ENCODE measurements at places on chromosomes 5 and 9.

DNA sequence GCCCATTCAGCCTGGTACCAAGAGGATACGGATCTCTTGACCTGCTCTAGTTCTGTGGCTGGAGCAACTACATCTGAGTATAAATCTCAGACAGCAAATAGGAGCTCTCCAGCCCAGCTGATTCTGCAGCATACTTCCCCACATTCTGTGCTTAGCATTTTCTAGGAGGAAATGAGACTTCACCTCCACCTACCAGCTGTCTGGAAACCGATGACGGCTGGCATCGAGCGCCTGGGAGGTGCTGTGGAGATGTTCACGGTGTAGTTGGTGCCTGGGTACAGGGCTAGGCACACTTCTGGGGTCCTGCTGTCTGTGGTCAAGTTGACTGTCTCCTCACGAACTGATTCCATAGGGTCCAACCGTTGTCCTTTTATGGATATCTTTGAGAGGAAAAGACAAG is 63.6 kb downstream of the SUSD1 start:
- DNase-seq, result no peak

DNA sequence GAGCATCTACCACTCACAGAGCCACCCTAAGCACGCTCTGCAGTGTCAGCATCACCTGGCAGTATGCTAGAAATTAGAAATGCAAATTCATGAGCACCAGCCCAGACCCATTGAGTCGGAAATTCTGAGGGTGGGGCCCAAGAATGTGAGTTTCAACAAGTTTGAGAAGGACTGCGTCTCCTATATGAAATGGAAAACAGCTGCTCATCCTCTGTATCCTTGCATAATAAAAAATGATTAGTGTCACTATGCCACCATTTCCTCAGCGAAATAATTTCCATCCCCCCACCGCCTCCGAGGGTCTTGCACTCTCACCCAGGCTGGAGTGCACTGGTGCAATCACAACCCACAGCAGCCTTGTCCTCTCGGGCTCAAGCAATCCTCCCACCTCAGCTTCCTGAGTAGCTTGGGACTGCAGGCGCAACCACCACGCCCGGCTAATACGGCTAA is 1.3 kb upstream of the IQGAP2 start:
- no peak for DNase-seq

GRCh38 chr5:123709422-123709821 is 197.4 kb downstream of the CSNK1G3 start:
- DNase-seq, result no peak

- DNase-seq, result peak; percentile 74
Measured at GRCh38 chr5:168219515-168220410, 71.7 kb upstream of the WWC1 start.

- no peak for DNase-seq
Measured at GRCh38 chr5:102818345-102818744, 63.2 kb downstream of the PAM start.

- peak; percentile 2 for DNase-seq
Measured at GRCh38 chr9:34830068-34830467, 120.1 kb upstream of the CCL21 start.

GRCh38 chr5:179858241-179858585 is 404 bp downstream of the MRNIP start:
- no peak for DNase-seq

- no peak for DNase-seq
Measured at GRCh38 chr9:114910541-114910940, 19.9 kb downstream of the TNFSF8 start.

- no peak for DNase-seq
Measured at GRCh38 chr5:73205305-73205704, 32.3 kb downstream of the TMEM174 start.

GRCh38 chr5:133934822-133935666 is 33.4 kb downstream of the C5orf15 start:
- no peak for DNase-seq

DNA sequence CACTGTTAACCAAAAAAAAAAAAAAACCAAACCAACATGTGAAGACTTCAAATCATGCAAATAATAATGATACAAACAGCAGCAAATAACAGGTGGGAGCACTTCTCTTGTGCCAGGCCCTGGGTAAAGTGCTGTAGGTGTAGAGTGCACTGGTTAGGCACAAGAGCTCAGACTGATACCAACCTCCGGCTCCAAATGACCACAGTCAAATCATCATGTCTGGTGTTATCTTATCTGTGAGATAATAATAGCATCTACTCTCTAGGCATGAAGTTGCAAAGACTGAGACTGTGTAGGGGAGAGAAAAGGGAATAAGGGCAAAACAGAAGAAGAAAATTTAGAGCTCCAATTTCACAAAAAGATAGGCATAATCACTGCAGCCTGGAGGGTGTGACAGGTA is 159.5 kb downstream of the ARL15 start:
- no peak for DNase-seq
